ENCODE measurements at places on chromosomes 2 and 18.
A peak's percentile ranks its signal among the peaks of the same experiment; 100 is the strongest.

- DNase-seq = peak; percentile 30
These were observed 115.3 kb upstream of the SLC35G4 start for GRCh38 chr18:11494107-11494506.

- no peak for DNase-seq
These were observed 12.0 kb downstream of the ALPG start for GRCh38 chr2:232418466-232419244.

- no peak for DNase-seq
These were observed 23.8 kb downstream of the EN1 start for GRCh38 chr2:118823633-118824032.

GRCh38 chr18:36917907-36918306, 89.0 kb downstream of the KIAA1328 start:
- no peak for DNase-seq

DNA sequence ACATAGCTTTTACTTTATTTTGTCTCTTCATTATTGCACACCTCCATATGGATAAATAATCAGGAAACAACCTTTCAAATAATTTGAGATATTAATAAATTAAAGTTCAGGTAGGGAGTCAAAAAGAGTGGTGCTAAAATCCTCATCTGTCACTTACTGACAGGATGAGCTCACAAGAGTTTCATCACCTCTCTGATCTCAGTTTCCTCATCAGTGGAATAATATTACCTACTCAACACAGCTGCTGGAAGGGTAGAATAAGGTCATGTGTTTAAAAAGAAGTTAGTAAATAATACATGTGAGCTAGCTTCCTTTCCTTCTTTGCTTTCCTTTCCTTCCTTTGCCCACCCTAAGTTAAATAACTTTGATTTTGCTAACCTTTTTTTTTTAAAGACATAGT, 61.9 kb downstream of the RDH14 start:
- DNase-seq = no peak

- peak; percentile 35 for DNase-seq
These were observed 192.7 kb downstream of the DYSF start for GRCh38 chr2:71646028-71646427.

DNA sequence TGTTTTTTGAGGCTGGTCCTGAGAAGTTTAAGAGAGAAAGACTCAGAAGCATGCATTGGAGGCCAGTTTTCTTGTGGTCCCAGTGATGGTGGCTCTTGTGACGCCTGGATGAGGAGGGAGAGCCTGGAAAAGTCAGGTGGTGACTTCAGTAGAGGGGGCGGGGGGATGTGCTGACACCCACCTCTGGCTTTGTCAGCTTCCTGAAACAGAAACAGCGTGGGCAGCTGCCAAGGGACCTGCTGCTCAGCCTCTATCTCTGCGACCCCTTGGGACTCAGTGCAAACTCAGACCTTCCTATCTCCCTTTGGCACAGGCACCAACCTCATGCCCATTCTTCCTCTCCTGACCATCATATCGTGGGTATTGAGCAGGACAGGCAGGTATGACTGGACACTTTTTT, 6.4 kb downstream of the TGFBRAP1 start:
- no peak for DNase-seq

GRCh38 chr2:178700922-178701342, 106.3 kb downstream of the TTN start:
- DNase-seq = no peak

DNA sequence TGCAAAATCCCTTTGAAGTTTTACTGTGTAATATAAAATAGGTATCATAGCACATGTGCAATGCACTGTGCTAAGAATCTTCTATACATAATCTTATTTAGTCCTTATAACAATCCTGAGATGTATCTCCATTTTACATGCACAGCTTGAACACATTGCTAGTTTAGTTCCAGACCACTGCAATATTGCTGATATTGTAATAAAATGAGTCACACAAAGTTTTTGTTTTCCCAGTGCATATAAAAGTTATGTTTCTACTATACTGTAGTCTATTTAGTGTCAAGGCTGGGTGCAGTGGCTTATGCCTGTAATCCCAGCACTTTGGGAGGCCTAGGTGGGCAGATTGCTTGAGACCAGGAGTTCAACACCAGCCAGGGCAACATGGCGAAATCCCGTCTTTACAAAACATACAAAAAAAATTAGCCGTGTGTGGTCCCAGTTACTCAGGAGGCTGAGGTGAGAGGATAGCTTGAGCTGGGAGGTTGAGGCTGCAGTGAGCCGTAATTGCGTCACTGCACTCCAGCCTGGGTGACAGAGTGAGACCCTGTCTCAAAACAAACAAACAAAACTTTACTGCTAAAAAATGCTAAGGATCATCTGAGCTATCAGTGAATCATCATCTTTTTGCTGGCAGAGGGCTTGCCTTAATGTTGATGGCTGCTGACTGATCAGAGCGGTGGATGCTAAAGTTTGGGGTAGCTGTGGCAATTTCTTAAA, 1.7 kb upstream of the USP14 start:
- DNase-seq = no peak

- DNase-seq = no peak
These were observed 24.2 kb upstream of the ARMC9 start for GRCh38 chr2:231174211-231174651.

DNA sequence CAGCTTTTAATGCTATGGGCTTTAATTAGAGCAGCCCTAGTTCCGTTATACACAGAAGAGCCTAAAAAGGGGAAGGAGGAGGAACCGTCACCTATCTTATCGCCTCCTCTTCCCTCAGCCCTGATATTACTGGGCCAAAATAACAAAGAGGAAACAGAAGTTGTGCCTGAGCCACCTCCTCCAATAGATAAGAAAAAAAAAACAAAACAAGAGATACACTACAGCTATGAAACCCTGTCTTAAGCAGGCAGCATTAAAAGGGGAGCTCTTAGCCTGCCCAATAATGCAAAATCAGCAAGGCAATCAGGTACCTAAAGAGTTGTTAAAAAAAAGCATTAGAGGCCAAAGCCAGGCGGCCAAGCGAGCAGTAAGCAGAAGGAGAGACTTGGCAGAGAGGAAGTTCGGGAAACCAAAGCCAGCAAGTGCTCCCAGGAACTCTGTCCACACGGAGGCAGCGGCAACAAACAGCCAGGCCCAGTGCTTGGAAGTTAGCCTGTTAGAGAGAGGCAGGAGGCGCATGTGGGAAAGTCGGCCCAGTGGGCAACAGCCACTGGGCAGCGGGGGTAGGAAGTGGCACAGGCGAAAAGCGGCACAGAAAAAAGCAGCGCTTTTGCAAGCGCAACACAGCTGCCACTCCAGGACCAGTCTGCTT, 41.8 kb upstream of the PDK1 start:
- no peak for DNase-seq

- no peak for DNase-seq
These were observed 52.0 kb upstream of the HS6ST1 start for GRCh38 chr2:128370468-128371247.

DNA sequence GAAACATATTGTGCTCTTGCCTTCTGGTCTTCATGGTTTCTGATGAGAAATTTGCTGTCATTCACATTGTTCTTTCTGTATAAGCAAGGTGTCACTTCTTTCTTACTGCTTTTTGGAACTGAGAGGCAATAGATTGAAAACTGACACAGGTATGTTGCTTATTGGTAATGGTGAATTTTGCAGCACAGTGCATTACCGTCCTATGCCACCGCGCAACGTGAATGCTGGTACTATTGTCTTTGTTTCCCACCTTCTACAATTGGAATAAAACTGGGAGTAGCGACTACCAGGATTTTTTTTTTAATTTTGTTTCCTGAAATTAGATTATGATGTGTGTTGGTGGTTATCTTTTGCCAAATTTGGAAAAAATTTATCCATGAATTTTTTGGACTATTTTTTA, 11.4 kb downstream of the XIRP2 start:
- DNase-seq = no peak

GRCh38 chr2:179265082-179265510, 464 bp upstream of the SESTD1 start:
- DNase-seq = peak; percentile 48

DNA sequence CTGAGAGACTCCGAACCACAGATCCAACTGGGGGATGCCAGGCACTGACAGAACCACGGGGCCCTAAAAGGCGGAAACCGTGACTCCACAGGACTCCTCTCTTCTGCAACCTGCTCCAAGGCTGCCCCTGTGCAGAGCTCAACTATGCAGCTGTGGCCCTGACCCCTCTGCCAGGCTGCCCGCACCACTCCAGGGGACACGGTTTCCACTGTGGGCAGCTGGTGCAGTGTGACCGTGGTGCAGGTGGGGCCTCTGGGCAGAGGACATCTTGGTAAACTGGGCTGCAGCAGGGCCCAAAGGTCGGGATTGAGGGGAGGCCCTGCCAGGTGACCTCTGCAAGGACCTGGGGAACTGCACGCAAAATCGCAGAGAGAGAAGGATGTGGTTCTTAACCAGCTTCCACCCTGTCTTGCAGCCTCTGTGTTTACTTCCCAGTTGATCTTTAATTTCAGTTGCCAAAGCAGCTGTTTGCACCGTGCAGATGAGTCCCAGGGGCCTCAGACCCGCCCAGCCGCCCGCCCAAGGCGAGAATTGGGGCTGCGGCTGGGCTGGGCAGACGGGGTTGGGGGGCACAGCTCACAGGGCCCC, 104.6 kb upstream of the CTDP1 start:
- no peak for DNase-seq

- DNase-seq = no peak
These were observed 185.5 kb downstream of the HDAC4 start for GRCh38 chr2:239215136-239215925.

- no peak for DNase-seq
These were observed 31.4 kb upstream of the DUSP2 start for GRCh38 chr2:96176661-96177060.

- no peak for DNase-seq
These were observed 107.1 kb downstream of the UNC80 start for GRCh38 chr2:209878701-209879100.

GRCh38 chr2:68741805-68742306, 7.2 kb downstream of the ARHGAP25 start:
- no peak for DNase-seq

DNA sequence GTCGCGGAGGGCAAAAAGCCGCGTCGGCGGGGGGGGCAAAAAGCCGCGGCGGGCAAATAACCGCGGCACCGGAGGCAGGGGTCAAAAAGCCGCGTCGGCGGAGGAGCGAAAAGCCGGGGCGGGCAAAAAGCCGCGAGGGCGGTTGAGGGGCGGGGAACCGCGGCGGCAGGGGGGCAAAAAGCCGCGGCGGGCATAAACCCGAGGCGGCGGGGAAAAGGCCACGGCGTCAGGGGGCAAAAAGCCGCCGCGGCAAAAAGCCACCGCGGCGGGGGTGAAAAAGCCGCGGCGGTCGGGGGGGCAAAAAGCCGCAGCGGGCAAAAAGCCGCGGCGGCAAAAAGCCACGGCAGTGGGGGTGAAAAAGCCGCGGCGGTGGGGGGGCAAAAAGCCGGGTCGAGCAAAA, 598.0 kb upstream of the TEKT4 start:
- no peak for DNase-seq

DNA sequence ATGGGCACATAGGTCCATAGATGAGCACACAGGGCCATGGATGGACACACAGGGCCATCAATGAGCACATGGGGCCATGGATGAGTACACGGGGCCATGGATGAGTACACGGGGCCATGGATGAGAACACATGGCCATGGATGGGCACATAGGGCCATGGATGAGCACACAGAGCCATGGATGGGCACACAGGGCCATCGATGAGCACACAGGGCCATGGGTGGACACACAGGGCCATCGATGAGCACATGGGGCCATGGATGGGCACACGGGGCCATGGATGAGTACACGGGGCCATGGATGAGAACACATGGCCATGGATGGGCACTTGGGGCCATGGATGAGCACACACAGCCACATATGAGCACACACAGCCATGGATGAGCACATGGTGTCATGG, 192.6 kb upstream of the HDAC4 start:
- no peak for DNase-seq

DNA sequence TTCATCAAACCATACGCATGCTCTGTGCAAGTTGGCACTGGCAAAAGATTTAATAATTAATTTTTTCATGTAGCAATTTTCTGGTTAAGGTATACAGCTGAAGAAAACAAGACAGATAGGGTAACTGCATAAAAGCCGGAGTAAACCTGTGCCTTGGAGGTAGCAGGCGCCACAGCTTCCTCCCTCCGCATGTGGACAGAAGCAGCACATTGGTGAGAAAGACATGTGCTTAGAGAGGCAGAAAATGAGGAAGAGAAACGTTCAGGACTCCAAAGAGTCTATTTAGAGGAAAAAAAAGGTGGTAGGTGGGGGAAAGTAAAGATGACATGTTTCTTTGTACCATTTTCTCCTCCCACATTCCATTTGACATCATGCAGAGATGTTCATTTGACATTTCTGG, 9.3 kb downstream of the ST6GAL2 start:
- no peak for DNase-seq

- DNase-seq = no peak
These were observed at the start of gene LRRTM1 for GRCh38 chr2:80303909-80304837. TSS of gene LRRTM1 (minus strand) at chr2:80304752. CDS start at chr2:80303819, 933 bp downstream.

DNA sequence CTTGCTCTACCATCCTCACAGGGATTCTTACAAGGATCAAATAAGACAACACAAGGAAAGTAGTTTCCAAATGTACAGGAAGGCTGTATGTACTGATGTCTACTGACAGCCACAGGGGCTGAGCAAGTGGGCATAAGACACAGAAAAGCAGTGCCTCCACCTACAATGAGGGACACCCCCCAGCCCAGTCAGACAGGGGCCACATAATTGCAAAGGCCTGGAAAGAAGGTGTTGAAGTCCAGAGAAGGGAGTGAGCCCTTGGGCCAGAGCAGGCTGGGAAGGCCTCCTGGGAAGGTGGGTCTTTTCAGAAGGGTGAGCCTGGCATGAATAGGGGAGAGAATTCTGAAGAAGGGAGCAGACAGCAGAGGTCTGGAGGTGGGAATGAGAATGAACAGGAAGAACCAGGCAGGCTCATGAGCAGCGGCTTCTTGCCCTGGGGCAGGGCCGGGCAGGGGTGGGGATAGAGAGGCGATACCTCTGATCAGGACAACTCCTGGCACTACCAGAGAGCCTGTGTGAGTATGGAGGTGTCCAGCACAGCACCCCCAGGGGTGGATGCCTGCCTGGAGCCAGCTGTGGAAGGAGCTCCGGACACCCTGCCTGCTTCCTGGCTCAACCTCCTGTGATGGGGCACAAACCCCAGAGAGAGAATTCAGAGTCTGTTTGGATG, 30.1 kb downstream of the HS1BP3 start:
- no peak for DNase-seq

- DNase-seq = no peak
These were observed 3.0 kb downstream of the GIGYF2 start for GRCh38 chr2:232700154-232700553.
